ENCODE measurements at places on chromosomes 11 and 22.

DNA sequence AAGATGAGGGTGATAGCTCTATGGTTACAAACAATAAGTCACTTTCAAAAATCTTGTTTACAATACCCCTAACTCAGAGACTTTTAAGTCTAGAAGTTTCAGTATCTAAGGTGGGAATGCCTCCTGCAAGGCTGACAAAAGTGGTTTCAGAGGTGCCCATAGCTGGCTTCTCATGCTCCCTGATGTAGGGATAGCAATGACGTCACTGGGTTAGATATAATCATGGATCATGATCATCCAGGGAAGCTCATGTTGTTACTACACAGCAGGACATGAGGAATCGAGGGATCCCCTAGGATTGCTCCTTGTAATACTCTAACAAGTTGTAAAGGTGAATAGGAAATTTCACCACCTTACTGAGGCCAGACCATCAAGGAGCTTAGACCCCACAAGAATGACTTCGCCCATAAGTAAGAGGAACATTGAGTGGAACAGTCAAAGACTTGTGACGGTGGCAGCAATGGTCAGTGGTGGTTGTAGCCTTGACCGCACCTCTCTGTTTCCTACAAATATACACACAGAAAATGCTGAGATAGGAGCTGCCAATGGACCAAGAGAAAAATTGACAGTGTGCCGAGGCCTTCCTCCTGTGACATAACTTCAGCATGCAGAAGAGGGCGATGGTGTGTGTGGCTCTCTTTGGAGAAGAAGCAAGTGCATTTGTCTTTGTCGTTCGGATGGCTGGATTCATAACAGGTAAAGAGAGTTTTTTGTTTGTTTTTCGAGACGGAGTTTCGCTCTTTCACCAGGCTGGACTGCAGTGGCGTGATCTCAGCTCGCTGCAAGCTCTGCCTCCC lies 15.6 kb downstream of the APOL4 start:
- no peak for DNase-seq

DNA sequence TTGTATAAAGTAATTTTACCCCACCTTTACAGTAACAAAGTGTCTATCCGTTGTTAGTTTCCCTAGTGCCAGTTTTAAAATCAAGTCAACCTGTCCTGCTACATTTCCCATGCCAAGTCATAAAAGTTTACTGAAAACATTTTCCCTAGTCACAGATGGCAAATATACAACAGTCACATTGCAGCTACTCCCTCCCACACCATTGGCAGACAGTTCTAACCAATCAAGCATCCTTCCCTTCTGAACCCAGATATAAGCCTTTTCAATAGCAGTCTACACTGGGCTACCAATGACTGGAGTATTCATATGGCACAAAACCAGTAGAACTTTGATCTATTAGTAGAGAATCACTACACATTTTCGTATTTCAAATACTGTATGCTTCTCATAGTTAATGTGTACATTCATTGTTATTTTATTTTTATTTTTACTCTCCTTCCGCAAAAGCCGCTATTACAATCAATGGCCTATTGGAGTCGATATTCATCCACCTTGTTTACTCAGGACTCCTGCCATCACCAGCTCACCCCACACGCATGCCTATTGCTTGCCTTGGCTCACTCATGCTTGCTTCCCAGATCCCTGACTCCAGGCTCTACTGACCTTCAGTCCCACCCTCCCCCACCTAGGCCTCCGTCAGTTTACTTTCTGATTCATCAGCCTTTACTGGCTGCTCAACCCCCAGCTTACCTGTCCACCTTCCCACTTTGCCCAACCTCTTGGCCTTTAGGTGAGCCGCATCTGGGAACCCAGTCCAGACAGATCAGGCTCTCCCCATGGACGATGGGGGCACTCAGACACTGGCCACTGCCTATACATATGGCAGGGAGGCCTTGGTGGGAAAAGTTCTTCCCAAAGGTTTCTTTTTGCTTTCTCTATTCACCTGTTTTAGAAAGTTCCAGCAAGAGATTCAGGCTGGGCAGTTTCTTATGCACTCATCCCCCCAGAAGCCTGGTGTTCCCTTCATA lies 408.4 kb downstream of the SOX6 start:
- DNase-seq = peak; percentile 87

DNA sequence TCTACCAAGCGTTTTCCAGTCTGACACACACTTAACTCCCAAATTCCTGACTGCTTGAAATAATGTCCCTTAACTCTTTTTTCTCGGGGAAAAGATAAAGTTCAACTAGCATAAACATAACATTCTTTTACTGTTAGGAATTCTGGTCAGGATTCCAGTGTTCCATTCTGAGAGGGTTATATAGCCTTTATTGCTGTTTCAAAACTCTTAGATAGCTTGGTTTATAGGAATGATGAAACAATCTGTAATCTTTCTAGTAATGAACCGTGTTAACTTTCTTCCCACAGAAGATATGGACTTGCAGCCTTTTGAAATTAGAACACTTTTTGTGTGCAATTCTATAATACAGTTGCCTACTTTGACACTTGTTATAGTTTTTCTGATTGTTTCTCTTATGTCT lies 8.6 kb downstream of the REXO2 start:
- DNase-seq = no peak

GRCh38 chr22:48939441-48940265 lies 888.0 kb downstream of the BRD1 start:
- DNase-seq = no peak

DNA sequence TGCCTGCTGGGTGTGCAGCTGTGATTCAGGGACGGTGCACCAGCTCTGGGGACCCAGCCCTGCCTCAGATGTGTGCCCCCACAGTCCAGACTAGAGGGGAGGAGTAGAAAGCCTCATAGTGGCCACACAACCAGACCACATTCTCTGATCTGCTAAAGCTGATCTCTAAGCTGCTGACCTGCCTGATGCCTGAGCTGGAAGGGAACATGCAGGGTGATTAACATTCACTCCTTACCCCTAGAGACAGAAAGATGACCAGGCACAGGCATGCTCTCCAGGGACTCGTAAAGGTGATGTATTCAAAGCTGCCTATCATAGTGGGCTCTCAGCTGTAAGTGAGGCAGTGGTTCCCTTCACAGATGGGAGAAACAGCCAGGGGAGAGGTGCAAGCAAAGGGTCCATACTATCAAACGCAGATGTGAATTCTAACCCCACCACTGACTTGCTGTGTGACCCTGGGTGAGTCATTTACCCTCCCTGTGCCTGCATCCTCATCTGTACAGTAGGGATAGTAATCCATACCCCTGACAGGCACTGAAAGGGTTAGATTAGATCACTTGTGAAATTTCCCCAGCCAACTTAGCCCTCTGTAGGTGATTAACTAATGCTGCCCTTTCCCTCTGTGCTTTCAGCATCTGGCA lies 29.0 kb upstream of the LRRC32 start:
- no peak for DNase-seq

GRCh38 chr11:14727746-14728145 lies 84.1 kb downstream of the PDE3B start:
- no peak for DNase-seq

- DNase-seq = peak; percentile 16
Observed at GRCh38 chr11:100863080-100863581, 176.0 kb downstream of the ARHGAP42 start.

GRCh38 chr11:45896422-45896984 lies 10.6 kb downstream of the FREY1 start:
- no peak for DNase-seq

DNA sequence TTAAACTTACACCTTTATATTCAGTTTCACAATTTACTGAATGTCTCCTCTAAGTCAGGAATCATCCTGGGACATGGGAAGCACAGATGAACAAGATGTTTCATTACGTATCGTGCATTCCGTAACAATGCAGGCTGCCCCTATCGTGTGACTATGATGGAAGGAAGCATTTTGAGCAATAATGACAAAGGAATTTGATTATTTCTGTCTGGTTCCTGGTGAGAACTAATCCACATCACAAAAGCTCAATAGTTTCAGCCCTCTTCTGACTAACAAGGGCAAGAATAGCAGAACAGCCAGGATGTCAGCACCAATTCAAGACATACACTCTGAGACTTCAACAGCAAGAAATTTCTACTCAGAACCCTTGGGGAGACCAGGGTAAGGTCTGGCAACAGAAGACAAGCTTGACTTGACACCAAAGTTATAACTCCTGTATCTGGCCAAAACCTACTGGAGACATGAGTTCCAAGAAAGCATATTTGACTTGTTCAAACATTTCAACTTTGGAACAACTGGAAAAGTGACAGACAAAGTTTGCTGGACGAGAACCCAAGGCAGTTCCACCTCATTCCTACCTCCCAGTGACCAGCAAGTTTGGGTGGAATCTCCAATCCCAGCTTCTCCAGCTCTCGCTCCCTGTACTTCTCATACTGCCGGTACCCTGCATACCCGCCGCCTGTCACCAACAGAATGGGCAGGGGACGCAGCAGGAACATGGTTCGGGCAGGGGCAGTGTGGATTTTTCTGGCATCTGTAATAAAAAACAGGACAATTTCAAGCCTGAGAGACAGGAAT lies 14.3 kb downstream of the PISD start:
- no peak for DNase-seq

- no peak for DNase-seq
Observed at GRCh38 chr22:20065896-20066616, 14.0 kb upstream of the DGCR8 start.

DNA sequence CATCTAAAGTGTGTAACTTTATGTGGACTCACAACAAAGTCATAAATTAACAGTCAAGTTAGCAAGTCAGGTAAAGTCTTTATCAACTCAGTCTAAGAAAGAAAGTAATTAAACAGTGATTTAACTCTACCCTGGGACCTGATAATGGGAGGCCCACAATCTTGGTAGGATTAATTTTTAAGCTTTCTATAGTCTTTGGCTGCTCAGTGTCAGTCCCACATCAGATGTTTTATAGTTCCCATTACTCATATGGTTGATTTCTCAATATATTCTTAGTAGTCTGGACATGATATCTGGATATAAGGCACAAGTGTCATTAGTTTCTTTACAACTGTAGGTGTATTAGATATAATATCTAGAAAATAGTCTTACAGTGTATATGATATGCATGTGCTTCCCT lies 38.5 kb upstream of the SCN3B start:
- no peak for DNase-seq

GRCh38 chr11:6856871-6857270 lies 6.0 kb upstream of the OR10A2 start:
- no peak for DNase-seq

- DNase-seq = no peak
Observed at GRCh38 chr11:69635195-69635594, 5.8 kb upstream of the CCND1 start.

DNA sequence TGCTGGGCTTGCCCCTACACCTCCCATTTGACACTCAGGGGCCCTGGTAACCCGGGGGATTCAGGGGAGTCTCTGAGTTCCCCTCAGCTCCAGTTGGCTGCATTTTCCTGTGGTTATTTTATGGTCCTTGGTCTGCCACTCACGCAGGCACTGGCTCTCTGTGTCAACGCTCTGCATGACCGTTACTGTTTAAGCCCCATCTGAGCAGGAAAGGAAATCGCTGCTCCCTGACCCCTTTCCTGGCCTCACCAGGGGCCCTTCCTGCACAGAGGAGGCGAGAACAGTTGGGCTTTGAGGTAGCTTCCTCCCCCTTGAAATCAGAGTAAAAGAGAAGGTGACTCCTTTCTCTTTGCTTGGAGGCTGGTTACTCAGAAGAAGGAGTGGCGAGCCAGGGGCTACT lies 2.4 kb downstream of the C1QTNF4 start:
- no peak for DNase-seq

GRCh38 chr11:18063125-18063524 lies 17.1 kb upstream of the TPH1 start:
- no peak for DNase-seq

GRCh38 chr11:613369-613968 lies 2.3 kb downstream of the IRF7 start:
- DNase-seq = peak; percentile 56

DNA sequence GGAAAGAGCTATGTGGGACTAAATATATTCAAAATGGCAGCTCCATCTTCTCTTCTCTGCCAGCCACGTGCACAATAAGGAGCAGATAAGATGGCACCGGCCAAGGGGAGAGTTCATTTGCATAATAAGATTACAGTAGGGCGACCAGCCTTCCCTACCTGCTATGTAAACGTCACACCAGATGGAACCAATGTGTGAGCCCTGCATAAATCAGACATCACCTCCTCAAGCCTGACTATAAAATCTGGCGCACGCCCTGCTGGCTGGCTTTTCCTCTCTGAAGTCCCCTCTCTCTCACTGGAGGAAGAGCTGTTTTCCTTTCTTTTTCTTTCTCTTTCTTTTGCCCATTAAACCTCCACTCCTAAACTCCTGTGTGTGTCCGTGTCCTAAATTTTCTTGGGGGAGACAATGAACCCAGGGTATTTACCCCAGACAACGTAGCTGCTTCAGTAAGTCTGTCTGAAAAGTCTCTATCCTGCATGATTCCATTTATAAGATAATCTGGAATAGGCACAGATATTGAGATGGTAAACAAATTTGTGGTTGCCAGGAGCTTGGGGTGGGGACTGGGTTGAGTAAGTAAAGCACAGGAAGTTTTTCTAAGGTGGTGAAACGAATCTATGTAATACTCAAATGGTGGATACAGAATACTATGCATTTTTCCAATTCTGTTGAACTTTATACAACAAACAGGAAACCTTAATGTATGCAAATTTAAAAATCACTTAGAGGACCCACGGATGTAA lies 670.0 kb upstream of the KIRREL3 start:
- no peak for DNase-seq

- DNase-seq = no peak
Observed at GRCh38 chr11:20854215-20854955, 185.0 kb downstream of the NELL1 start.

- no peak for DNase-seq
Observed at GRCh38 chr22:24183321-24184031, 2.2 kb downstream of the SUSD2 start.

- peak; percentile 32 for DNase-seq
Observed at GRCh38 chr11:2700415-2701211, 819 bp upstream of the KCNQ1OT1 start.

- no peak for DNase-seq
Observed at GRCh38 chr11:44784436-44784760, 57.6 kb downstream of the TSPAN18 start.

DNA sequence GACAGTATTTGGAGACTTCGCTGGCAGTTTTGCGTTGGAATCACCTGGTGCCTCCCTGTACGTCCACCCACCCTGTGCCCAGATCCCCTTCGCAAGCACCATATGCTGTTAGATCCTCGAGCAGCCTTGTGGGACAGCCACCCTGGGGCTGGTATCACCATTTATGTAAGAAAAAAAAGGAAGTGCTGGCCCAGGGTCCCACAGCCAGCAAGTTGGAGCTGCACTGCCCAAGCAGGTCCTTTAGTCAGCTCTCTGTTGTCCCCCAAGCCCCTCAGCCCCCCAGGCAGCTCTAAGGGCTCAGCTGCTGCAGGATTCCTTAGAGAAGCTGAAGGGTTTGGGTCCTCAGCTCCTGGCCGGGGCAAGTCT lies 80.3 kb downstream of the FBLN1 start:
- no peak for DNase-seq
